ENCODE measurements at places on chromosomes 1 and 21.

DNA sequence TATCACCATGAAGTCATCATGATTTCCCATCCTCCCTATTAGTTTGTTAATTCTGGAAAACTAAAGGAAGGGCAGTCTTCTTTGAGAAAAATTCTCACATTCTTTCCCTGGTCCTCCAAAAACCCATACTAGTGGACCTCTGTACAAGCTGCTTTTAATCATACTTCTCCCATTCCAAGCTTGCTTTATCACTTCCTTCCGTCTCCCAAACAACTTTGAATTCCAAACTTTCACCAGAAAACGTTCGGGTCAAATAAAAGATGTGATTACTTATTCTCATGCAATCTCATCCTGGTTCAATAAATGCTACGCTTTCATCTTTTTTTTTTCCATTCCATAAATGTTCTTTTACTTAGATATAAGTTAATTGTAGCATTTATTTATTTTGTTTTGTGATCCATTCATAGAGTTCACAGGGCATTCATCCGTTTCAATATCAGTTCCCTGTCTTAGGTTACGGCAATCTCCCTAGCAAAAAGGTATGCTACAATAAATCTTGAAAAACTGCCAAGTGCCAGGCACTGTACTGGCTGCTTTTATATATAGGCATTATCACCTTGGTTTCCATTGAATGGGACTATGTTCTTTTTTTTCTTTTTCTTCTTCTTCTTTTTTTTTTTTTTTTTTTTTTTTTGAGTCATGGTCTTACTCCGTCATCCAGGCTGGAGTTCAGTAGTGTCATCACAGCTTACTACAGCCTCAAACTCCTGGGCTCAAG is 100.2 kb upstream of the GREM2 start:
- peak; percentile 55 for DNase-seq

- DNase-seq = peak; percentile 39
These were observed at the start of gene NPPA for GRCh38 chr1:11847667-11848372. NPPA (minus strand) TSS chr1:11847783; CDS start chr1:11847684, 99 bp downstream.

- DNase-seq = no peak
These were observed 38.4 kb upstream of the CASZ1 start for GRCh38 chr1:10834770-10835412.

GRCh38 chr1:225911191-225912130 is 12.6 kb downstream of the PYCR2 start:
- DNase-seq = peak; percentile 91

DNA sequence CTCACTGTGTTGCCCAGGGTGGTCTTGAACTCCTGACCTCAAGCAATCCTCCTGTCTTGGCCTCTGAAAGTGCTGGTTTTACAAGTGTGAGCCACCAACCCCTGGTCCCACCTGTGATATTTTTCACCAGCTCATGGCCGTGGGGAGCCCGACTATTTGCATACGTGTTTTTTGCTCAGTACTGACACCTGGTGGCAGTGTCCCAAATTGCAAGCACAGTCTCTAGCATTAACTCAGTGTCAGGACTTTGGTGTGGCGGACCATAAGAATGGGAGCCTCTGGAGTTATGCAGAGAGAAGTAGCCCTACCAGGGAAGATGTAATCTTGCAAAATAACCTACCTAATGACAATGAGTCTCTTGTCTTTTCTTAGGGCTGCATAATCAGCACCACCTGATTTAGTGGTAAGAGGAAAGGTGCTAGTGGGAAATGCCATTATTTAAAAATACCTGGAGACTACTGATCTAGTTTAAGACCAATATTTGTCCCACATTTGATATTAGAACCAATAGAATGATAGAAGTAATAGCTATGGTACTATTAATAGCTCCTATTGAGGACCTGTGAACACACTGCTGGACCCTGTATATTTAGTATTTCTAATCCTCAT is 305.4 kb downstream of the DISC1 start:
- DNase-seq = no peak

DNA sequence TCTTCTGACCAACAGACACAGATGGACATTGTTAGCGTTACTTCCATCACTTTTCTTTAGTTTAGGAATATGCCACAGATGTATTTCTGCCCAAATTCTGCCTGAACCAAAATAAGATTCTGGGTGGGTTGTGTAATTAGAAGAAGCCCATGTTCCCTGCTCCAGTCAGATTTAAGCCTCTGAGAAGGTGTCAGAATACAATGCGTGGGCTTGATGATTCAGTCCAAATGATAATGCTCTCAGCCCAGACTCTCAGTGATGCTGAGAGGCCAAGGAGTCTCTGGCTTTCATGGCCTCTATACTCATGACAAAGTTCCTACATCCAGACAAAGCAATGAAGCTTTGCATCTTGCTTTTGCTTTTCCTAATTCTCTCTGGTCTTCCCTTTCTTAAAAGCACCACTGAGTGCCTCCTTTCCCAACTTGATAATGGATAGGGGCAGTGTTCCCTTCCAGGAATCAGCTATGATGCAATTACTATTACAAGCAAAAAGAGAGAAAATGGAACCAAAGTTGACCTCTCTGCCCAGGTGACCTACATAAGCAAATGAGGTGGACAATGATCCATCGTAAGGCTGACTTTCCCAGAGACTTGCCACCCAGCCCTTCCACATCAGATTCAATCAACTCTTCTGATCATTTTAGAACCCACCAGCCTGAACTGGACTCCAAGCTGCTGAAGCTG is 8.8 kb downstream of the SEC16B start:
- DNase-seq = no peak

DNA sequence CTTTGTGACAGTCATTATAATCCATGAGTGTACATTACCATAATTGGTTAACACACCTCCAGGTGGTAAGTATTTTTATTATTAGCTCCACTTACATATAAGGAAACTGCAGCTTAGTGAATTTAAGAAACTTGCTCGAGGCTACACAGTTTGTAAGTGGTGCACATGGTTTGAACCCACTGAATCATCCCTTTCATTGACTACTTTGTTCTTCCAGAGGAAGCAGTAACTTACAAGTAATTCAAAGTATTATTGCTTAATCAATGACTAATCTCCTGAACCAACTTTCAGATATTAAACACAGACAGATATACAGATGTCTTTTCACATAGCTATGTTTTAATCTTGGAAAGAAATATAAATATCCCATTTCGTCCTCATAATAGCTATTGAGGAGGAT is 18.7 kb upstream of the CLDN8 start:
- DNase-seq = no peak

DNA sequence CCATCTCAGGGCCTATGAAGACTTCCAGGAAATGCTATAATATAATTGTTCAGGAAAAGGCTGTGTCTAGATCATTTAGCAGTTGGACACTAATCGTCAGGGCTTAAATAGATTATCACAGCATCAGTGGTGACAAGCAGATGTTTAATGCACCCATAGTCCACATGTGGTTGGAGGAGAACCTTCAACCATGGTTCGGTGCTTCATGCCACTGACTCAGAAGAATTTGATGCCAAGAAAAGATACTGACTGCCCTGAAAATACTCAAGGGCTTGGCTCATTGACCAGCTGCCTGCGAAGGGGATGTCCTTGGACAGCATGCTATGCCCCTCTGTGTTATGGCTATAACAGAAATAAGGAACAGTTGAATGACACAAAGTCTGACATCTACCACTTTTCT is 175.7 kb downstream of the HHIPL2 start:
- peak; percentile 46 for DNase-seq

DNA sequence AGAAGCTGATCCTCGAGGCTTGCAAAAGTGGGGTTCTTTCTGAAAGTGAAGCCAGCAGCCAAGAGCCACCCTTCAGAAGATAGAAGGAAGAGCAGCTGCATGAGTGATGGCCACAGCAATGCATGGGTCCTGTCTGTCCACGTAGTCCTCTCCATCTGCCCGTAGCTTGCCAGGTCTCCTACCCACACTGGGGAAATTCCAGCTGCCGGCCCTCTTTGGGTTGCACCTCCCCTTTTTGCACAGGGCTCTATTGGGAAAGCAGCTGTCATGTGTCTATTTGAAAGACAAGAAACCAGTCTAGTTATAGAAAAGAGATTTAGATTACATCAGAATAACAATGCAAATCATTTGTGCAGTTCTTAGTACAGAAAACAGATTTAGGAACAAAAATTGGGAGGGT is 204.4 kb downstream of the GIPC2 start:
- no peak for DNase-seq

- DNase-seq = no peak
These were observed 355.6 kb upstream of the ST6GALNAC5 start for GRCh38 chr1:76511558-76512179.

GRCh38 chr1:170481000-170481399 is 51.0 kb upstream of the GORAB start:
- DNase-seq = no peak

GRCh38 chr1:57576756-57577155 is 152.9 kb upstream of the DAB1 start:
- no peak for DNase-seq

DNA sequence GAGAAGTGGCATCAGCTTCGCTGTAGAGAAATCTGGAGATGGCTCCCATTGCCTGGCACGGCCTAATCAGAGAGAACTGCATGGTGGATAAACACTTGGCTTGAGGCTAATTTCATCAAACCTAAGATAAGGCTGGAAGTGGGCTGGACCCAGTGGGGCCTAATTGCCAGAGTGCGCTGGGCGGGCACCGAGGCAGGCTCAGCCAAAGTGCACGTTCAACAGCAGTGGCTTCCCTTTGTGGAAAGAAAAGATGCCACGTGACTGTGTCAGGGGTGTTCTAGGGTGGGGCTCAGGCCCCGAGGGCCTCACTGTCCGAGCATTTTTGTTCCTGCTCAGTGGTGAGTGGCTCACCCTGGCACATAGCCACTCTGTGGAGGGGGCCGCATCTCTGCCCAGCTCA is 5.8 kb downstream of the PLCH2 start:
- no peak for DNase-seq

GRCh38 chr21:40616377-40616704 is 230.6 kb downstream of the DSCAM start:
- no peak for DNase-seq

DNA sequence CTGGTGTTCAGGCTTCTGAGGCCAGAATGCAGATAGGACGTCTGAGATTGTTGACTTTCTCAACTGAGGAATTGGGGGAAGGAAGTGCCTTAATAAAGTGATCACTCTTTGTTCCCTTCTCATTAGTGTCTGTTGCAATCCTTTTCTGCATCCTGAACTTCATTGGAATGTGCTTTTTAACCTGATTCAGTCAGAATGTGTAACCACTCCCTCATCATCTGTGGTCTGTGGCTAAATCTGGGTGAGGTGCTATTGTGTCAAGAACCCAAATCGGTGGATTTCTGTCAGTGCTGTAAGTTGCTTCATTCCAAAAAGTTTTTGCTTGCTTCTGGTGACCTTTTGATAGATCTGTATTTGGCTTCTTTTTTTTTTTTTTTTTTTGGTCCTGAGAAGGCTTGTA is 38.2 kb downstream of the ARID1A start:
- DNase-seq = peak; percentile 84

GRCh38 chr1:99705385-99705784 is 59.5 kb downstream of the PALMD start:
- peak; percentile 18 for DNase-seq

DNA sequence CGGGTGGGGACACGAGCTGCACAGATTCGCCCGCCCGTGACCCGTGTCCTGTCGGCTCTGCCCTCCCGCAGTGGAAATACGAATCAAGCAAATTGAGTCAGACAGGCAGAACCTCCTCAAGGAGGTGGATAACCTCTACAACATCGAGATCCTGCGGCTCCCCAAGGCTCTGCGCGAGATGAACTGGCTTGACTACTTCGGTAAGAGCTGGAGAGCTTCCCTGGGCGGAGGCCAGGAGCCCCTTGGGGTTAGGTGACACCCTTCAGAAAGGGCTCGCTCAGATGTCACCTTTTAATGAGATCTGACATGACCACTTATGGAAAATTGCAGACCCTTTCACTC is 489 bp downstream of the CDCA8 start:
- no peak for DNase-seq
